ENCODE measurements at places on chromosomes 3 and 15. TPM values are rescaled to one million over a fixed set of nuclear protein-coding genes. Genes with fewer than 3 reads are reported as not detected.

DNA sequence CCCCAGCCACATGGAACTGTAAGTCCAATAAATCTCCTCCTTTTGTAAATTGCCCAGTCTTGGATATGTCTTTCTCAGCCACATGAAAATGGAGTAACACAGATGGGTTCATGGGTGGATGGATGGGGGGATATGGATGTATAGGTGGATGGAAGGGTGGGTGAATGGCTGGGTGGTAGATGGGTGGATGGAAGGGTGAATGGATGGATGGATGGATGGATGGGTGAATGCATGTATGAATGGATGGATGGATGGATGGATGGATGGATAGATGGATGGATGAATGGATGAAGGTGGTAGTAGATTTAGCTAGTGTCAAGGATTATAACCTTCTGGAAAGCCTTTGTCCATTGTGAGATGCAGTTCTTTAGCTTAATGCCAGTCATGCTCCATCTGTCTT lies 146.1 kb upstream of the ATP2B2 start:
- DNase-seq, result no peak

GRCh38 chr15:52382647-52383046 lies 87.0 kb upstream of the MYO5C start:
- DNase-seq, result no peak

DNA sequence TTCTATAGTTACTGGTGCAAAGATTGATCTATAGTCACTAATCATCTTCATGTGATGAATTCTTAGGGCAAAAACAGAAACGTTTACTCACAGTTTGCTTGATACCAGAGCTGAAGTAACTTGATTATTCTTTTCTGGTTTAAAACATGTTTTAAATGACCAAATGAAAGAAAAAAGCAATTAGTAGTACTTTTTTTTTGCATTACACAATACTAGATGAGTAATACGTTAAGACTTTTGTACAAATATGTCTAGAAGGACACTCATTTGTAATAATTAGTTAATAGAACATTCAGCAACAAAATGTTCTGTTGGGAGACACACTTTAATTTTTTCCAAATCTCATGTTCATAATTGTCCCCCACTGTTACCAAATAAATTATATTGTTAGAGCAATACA lies 523.2 kb downstream of the SOX2 start:
- DNase-seq, result no peak

DNA sequence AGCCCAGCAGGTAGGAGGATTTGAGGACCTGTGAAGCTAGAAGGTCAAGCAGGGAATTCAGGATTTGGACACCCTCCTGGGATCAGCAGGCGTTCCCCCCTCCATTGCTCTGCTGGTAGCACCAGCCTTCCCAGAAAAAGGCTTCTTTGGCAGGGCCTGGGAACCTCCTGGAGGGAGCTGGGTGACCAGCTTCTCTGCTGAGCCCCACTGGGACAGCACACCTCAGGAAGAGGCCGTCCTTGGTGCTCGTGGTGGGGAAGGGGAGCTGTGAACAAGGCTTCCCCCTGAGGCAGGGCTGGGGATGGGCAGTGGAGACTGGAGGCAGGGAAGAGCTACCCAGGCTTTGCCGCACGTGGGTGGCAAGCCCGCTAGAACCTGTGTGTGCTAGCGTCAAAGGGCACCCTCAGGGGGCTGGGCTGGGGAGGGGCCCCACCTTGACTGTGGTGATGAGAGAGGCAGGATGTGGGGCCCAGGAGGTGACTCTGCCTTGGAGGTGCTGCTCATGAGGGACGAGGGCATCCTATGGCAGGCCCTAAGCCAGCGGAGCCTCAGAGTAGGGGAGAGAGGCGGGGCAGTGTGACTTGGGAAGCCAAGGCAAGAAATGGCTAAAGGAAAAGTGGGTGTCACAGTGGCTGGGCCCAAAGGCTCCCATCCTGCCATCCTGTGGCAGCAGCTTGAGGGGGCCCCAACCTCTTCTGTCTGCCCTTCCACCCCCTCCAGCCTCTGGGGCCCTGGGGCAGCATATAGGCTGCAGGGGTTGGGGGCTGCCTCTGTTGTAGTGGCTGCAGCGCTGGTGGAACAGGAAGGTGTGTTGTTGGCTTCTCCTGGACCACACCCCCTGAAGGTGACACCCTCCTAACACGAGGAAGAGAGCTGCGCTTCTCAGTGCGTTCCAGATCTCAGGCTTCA lies 20.7 kb downstream of the KLF13 start:
- DNase-seq, result no peak

RPLP1 gene
- 65.9 TPM for total RNA-seq

Data from urinary bladder (tissue), 4 donors.